ENCODE measurements at places on chromosomes 5 and 9.

- no peak for DNase-seq
These were observed 154.0 kb downstream of the OLFM1 start for GRCh38 chr9:135241381-135242048.

DNA sequence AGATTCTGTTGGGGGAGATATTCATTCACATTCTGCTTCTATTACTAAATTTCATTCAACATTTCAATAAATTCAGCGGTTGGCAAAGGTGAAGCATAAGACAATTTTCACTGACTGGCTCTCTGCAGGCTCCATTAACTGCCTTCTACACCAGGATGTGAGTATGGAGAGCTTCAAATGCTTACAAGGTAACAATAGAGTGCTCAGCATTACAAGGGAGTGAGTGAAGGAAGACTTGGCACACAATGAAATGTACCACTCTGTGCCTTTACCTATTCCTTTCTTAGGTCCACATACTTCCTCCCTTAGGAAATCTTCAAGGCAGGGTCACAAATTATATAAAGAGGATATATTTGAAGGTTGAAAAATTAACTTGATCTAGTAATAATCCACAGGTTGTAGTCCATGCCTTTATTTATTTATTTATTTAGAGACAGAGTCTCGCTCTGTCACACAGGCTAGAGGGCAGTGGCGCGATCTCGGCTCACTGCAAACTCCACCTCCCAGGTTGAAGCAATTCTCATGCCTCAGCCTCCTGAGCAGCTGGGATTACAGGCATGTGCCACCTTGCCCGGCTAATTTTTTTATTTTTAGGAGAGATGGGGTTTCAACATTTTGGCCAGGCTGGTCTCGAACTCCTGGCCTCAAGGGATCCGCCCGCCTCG is 76.6 kb upstream of the FAM169A start:
- no peak for DNase-seq

GRCh38 chr9:112861638-112862555 is 28.8 kb downstream of the SLC46A2 start:
- peak; percentile 25 for DNase-seq

DNA sequence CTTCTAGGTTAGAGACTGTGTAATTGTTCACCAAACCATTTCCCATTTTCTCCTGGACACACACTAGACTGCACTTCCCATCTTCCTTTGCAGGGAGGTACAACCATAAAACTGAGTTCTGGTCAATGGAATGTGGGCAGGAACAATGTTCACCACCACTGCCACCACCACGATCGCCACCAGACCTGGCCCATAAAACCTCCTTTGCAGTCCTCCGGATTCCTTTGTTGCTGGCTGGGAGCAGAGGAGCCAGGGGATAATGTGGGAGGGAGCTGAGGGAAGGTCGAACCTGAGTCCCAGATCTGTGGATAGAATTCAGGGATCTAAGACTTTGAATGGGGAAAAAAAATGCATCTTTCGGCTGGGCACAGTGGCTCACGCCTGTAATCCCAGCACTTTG is 29.4 kb upstream of the EGFLAM start:
- no peak for DNase-seq

GRCh38 chr5:168057905-168058304 is 233.5 kb upstream of the WWC1 start:
- no peak for DNase-seq

Data from G401 (cell line).